Activated CD4-positive, alpha-beta T cell treated with anti-CD3 and anti-CD28 coated beads for 4 hours (primary cell): ENCODE measurements at places on chromosomes 11 and 22.

DNA sequence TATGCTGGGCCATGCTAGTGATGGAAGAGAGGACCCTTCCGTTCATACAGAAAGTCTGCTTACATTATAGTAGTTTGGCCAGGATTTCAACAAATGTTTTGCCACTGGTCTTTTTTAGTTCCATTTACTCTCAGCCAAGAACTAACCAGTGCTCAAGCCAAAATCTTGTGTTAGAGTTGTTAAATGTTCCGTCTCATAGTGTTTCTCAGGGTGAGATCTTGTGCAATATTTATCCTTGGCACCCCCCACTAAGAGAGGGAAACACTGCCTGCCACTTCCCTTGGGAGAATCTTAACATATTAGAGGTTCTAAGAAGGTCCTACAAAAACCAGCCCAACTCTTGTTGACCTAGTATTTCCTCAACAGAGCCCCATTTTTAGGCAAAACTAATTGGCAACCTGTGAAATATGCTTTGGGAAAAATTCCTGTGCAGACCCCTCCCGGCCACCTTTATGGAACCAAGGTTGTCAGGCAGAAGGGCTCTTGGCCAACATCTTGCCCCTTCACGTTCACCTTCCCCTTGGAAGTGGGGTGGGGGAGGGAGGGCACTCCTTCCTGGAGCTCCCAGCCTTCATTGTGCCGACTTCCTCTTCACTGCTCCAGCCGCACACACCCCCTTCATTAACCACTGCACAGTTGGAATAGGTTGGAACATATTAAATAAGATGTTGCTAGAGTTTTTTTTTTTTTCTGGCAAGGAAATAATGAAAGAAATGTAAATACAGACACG lies 173.2 kb upstream of the SORL1-AS1 start:
- no peak for DNase-seq

DNA sequence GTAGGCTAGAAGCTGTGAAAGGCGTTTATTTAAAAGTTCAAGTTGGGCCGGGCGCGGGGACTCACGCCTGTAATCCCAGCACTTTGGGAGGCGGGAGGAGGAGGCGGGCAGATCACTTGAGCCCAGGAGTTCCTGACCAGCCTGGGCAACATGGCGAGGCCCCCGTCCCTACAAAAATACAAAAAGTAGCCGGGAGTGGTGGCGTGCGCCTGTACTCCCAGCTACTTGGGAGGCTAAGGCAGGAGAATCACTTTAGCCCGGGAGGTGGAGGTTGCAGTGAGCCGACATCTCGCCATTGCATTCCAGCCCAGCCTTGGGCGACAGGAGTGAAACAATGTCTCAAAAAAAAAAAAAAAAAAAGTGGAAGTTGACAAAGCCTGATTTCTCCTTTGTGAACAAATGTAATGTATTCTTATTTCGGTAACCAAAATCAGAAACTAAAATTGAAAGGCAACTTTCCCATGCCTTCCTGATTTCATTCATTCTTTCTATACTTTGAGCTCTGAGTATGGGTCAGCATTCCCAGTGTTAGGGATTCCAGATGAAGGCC lies 825 bp downstream of the PTPMT1 start:
- no peak for DNase-seq

DNA sequence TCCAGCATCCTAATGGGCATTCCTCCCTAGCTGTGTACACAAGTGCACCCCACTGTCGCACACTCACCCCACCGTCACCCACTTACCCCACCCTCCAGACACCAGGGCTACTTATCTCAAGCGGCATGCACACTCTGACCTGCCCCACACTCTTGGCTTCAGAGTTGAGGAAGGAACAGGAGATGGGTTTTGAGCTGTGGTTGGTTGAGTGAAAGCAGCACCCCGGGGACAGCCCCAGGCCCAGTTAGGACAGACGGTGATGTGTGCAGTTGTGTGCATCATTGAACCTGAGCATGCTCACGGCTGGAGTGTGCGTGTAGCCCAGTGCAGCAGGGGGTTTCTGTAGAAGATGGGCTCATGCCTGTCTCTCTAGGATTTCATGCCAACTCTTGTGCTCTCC lies 32.5 kb downstream of the AHNAK start:
- DNase-seq: no peak

- DNase-seq: no peak
These were observed 53.3 kb downstream of the NCAM1 start for GRCh38 chr11:113014262-113015097.

- DNase-seq: no peak
These were observed 3.2 kb downstream of the DERL3 start for GRCh38 chr22:23835484-23836144.

GRCh38 chr11:76237000-76237649 lies 30.8 kb upstream of the WNT11 start:
- no peak for DNase-seq

GRCh38 chr11:15765530-15765929 lies 590.8 kb downstream of the SOX6 start:
- DNase-seq: no peak

DNA sequence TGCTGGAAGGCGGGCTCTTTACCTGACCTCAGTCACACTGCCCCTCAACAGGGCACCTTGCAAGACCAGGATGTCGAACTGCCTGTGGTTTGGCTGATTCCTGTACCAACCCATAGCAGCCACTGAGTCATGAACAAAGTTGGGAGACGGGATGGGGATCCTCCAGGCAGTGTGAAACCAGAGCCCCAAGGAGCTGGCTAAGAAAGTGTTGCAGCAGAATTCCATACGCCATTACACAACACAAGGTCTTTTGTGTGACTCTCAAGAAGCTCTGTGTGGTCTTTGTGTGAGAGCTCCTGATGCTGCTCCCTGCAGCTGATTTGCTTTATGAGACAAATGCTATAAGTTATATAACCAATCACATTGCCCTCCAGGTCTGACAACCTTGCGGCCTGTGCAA lies 617.7 kb downstream of the OPCML start:
- no peak for DNase-seq

DNA sequence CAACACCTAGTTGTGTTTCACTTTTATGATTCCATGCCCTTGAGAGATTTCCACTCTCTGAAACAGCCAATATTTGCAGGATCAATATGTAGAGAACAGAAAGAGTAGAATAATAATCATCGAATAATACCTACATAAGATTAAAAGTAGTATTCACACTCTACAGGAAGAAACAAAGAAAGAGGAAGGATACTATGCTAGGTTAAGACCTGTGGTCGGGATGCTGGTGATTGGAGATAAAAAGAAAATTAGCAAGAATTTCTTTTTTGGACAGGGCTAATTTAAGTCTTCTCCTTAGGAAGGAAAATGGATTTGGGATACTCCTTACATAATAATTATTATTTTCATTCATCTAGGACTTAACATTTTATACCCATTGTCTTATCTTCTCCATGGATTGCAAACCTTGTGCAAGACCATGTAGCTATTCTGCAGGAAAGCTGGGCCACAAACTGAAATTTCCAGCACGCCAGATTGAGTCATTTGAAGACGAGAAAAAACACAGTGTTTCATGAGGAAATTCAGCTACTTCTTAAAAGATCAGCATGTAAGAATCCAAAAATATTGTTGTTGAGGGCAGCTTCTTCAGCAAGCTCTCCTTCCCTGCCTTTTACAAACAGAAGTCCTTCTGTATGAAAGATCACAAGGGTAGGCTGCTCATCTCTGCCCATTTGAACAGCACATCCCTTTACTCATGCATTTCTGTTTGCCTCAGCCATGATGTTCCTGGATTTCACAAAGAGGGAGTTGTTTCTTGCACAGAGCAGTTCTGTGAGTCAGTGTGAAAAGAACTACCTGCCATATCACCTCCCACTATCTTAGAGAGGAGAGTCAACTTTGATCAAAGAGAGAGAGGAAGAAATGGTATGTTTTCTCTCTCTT lies 90.7 kb downstream of the FAM76B start:
- no peak for DNase-seq
